Stimulated activated effector memory CD8-positive, alpha-beta T cell treated with anti-CD3 and anti-CD28 coated beads, Interleukin-12 subunit alpha, Interleukin-12 subunit beta, amount 100 ng/mL, for 72 hours (primary cell): ENCODE measurements at places on chromosomes 3 and 15.
A peak's percentile ranks its signal among the peaks of the same experiment; 100 is the strongest.

GRCh38 chr3:2247831-2248230, 149.2 kb downstream of the CNTN4 start:
- no peak for DNase-seq

DNA sequence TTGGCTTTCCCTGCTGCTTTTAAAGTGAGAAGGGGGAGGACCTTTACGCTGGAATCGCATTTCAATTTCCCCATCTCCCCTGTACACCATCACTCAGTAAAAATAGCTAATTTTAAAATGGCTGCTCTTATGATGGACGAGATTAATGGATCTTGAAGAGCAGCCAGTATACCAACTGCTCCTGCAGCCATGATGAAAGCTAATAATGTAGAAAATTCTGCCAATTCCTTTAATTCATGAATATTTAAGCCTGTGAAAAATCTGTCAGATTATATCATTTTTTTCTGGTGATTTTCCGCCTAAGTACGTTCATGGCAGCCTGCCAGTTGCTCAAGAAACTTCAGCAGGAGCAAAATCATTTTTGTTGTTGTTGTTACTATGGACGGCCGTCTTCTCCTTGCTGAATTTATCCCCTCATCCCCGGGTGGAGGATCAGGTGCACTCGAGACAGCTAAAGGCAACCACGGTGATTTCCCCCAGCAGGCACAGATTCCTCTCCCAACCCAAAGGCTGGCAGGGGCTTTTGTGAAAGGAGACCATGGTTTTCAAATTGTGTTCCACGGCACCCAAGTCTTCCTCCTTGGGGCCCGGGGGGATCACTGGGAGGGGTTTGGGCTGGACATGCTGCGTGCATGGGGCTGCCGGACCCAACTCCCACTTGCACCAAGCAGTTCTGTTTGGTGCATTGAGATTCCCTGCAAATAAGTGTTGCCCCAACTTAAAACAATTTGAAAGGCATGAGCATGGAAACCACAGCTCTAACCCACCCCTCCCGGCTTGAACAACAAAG, 289.6 kb downstream of the UACA start:
- no peak for DNase-seq

GRCh38 chr3:70882104-70882503, 569.7 kb upstream of the MDFIC2 start:
- no peak for DNase-seq

DNA sequence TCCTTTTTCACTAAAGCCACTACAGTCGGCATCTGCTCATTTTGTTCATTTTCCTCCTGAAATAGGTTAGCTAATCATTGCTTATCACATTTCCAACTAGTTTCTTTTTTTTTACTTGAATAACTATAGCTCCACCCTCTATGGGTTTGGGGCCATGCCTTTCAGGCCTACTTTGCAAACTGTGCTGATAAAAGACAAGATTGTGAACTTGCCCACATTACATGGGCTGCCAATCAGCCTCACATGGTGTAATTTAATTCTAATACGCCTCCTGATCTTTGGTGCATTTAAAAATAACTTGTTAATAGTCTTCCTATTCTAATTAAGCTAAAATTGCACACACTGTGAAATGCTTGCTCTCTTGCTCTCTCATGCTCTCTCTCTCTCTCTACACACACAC, 90.5 kb downstream of the TGFBR2 start:
- DNase-seq: no peak

DNA sequence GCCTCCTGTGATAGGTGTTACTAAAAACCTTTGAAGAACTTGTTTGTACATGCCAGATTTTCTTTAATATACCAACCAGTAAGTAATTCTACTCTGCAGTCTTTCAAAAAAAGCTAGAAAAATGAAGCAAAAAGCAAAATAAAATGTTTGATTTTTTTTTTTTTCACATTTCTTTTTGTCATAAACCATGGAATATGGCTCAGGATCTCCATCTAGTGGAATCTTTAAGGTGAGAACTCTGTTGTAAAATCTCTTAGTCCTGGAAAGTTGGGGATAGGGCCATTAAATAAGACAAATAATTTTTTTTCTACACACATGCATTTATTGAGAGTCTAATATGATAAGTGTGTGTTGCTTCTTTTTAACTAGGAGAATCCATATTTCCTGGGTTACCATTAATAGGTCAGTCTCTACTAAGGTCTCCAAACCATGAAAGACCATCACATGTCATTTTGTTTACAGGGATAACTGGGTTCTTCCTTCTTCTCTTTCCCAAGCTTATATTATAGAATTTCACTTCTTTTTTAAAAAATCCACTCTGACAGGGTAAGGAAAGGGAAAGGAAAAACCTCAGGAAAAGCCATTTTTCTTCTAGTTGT, 84.6 kb downstream of the SLC9A9 start:
- DNase-seq: no peak

DNA sequence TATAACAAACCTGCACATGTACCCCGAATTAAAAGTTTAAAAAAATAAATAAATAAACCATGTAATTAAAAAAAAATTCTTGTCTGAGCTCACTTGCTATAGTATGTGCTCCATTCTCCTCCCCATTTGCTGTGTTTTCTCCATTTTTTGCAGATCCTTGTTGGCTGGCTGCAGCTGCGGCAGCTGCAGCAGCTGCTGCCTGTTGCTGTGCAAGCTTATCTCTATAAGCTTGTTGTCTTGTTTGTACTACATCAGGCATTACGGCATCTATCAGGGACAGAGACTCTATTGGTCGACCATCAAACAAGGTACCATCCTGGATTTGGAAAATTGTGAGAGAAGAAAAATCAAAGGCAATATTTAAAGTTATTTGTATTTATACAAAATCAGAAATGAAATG, 145.9 kb downstream of the TBL1XR1 start:
- no peak for DNase-seq

- DNase-seq: no peak
Measured at GRCh38 chr15:51121118-51121517, 26.4 kb upstream of the TNFAIP8L3 start.

- DNase-seq: peak; percentile 52
Measured at GRCh38 chr3:45929042-45929679, 14.1 kb upstream of the CXCR6 start.

GRCh38 chr3:117499189-117499870, 789.8 kb downstream of the TUSC7 start:
- DNase-seq: no peak

GRCh38 chr3:30122359-30122758, 484.0 kb upstream of the TGFBR2 start:
- no peak for DNase-seq

- no peak for DNase-seq
Measured at GRCh38 chr15:90074916-90075315, 27.4 kb downstream of the IDH2 start.

DNA sequence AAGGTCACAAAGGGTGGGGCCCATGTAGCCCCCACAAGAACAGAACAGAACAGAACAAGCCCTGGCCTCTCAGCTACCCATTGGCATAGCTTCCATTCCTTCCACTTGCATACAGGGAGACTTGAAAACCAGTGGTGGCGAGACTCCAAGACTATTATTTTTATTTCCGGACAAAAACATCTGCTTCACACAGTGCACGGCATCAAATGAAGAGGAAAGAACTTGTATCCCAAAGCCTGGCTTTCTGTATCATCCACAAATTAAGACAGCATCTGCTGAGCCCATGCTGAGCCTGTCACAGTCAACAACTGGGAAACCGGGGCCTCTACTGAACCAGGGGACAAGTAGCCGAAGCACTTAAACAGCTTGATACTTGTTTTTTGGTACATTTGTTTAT, 56.0 kb downstream of the CLEC3B start:
- no peak for DNase-seq

GRCh38 chr3:45011756-45012508, 14.2 kb upstream of the CLEC3B start:
- no peak for DNase-seq

DNA sequence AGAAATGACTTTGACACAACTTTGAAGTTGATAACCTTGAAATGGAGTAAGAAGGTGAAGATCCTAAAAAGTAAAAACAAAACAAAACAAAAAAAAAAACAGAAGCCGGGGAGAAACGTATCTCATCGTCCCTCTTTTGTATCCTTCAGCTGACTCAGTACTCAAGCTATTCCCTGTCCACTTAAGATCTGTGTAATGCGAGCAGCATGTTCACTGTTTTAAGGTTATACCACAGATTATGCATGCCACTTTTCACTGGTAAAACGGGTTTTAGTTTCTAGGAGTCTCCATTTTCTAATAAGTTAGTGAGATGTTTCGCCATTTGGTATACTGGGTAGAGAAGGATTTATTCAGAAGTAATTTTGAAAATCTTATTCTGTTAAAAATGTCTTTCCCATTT, 324.3 kb downstream of the FEZF2 start:
- DNase-seq: no peak

- DNase-seq: peak; percentile 35
Measured at GRCh38 chr3:18556503-18557135, 131.5 kb upstream of the SATB1 start.

- no peak for DNase-seq
Measured at GRCh38 chr3:22373182-22373581, 622.2 kb upstream of the ZNF385D start.

DNA sequence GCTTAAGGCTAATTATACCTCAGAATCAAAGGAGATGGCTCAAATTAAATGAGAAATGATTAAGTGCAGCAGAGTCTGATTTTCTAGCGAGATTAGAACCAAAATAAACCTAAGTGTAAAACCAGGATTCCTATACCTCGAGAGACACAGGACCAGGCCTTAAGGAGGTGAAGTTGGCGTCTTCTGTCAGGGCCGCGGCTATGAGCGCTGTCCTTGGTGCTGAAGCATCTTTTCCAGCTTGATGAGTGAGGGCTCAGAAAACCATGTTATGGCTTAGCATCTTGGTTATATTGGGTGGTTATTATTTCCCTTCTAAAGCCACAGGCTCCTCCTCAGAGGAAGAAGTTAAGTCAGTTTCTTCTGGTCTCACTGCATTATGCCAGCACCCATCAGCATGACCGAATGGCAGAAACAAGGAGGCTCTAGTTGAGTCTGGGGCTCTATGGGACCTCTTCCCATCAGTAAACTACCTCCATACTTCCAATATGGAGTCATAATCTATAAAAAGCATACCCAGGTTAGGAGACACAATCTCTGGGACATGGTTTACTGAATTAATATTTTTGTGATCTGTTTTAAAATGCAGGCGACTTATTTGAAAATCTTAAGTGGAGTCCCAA, 120.1 kb upstream of the NMNAT3 start:
- DNase-seq: no peak

GRCh38 chr15:45228931-45229330, 23.1 kb upstream of the SLC28A2 start:
- DNase-seq: no peak

DNA sequence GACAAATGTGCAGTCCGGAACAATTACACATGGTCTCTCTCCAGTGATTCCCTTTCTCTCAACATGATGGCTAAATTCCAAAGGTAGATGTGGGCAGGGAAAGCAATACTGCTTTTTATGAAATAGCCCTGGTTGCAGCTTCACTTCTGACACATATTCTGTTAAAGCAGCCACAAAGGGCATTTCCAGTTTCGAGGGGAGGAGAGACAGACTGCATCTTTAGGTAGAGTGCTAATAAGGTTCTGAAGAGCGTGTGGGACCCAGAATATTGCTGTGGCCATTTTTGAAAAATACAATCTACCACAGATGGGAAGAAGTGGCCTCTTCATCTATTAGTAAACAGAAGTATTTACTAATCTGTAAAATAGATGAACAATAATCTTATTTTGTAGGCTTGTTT, 139.3 kb upstream of the PEX5L start:
- no peak for DNase-seq

- no peak for DNase-seq
Measured at GRCh38 chr3:178507507-178508442, 28.5 kb upstream of the KCNMB2 start.

- DNase-seq: no peak
Measured at GRCh38 chr3:196643201-196643749, 3.8 kb downstream of the NRROS start.

- no peak for DNase-seq
Measured at GRCh38 chr15:40500568-40501330, 30.0 kb downstream of the CHST14 start.

DNA sequence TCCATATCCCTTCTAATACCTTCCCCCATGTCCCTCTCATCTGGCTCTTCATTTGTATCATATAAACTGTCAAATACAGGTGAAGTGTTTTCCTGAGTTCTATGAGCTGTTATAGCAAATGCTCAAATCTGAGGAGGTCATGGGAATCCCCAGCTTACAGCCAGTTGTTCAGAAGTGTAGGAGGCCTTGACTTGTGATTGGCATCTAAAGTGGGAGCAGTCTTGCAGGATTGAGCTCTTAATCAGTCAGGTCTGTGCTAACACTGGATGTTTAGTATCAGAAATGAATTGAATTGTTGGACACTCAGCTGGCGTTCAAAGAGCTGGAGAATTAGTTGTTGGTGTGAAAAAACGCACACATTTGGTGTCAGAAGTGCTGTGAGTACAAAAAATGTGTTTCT, 65.0 kb downstream of the IFT57 start:
- no peak for DNase-seq

DNA sequence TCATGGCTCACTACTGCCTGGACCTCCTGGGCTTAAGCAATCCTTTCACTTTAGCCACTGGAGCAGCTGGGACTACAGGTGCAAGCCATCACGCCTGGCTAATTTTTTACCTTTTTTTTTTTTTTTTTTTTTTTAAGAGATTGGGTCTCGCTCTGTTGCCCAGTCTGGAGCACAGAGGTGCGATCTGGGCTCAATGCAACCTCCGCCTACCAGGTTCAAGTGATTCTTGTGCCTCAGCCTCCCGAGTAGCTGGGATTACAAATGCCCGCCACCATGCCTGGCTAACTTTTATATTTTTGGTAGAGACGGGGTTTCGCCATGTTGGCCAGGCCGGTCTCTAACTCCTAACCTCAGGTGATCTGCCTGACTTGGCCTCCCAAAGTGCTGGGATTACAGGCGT, 50.7 kb upstream of the MELTF start:
- DNase-seq: no peak

GRCh38 chr3:97430601-97431000, 334.0 kb upstream of the ARL6 start:
- DNase-seq: no peak

GRCh38 chr3:139261754-139262586, 81.8 kb upstream of the MRPS22 start:
- no peak for DNase-seq

DNA sequence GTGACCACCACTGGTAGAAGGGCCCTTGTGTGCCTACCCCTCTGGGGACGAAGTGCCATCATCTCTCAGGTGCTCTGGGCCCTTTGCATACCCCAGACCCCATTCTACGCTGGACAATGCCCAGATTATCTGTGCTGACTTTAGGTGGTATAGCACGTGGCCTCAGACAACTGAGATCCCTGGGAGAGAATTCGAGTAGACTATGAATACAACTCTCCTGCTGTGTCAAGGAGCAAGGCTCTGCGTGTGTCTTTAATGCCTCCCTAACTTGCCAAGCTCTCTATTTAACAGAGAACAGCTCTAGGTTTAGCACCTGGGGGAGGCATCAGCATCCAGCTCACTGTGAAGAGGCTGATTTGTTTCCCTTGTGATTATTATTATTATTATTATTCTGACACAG, 29.1 kb downstream of the FAM3D start:
- no peak for DNase-seq
